NCI-H1048 (cell line): ENCODE measurements at places on chromosomes 2 and 18.

GRCh38 chr2:37569986-37570679 lies 101.3 kb downstream of the CDC42EP3 start:
- no peak for DNase-seq

DNA sequence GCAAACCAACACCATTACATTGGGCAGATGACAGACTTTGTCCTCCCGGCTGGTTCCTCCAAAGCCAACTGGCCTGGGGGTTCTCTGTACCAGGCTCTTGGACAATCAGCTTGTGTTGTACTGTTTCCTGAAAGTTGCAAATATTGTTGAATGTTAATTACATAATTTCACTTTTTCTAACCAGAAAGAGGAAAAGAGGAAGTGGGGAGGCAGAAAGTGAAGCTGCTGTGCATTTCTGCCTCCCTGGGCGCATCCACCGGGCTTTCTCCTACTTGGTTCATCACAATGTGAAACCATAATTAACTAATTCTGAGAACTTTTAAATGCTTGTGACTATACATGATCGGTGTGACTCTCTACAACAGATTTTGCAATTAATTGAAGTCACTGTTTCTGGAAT lies 10.1 kb downstream of the TWIST2 start:
- DNase-seq, result no peak

GRCh38 chr2:177331466-177331997 lies 61.0 kb upstream of the AGPS start:
- DNase-seq, result no peak

DNA sequence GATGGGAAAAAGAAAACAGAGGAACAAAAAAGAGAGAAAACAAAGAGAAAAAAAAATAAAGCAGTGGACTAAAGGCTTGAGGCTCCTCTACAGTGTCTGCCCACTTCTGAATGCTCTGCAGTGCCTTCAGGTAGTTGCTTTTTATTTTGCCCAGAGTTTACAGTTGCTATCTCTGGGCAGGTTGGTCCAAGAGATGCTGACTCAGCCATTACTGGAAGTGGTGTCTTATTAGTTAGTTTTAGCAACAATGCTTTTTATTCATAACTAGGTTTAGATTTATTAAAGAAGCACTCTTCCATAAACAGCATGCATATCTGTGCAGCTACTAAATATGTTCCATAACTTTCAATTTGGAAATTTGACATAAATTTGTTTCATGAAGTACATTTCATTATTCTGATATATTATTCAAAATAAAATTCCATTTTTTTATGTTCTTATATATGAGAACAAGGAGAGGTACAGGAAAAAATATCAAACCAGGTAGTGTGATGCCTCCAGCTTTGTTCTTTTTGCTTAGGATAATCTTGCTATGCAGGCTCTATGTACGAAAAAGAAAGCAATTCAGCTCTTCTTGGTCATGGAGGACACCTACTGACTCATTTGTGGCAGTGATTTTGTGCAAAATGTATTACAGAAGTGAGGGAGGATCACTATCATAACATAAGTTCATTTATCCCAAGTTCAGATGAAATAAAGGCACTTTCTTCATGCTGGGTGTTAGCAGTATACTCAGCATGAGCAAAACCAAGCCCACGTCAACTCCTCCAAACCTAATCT lies 69.5 kb downstream of the RPIA start:
- DNase-seq, result no peak

DNA sequence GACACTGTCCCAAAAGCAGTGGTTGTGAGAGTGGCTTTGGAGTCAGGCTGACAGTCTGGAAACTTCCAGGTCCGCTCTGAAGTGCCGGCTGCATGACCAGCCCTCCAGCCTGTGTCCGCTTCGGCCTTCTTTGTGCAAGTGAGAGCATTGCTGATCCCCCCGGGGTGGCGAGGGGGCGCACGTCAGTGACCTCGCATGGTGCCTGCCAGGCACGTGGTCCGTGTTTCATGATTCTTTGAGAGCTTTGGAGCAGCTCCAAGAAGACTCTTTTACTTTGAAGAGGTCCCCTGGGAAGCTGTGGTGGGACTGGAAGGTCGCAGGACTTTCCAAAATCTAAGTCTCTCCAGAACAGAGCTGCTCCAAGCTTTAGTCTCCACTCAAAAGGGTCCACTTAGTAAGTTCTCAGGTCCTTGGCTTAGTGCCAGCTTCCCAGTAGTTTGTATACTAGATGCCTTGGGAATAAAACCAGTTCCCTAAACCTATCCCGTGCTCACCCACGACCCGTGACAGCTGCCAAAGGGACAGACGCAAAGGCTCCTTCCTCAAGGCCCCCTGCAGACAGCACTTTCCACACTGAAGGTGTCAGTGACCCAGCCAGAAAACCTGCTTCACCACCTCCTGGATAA lies 68.8 kb downstream of the ADI1 start:
- no peak for DNase-seq
